ENCODE measurements at places on chromosomes 3 and 15.

DNA sequence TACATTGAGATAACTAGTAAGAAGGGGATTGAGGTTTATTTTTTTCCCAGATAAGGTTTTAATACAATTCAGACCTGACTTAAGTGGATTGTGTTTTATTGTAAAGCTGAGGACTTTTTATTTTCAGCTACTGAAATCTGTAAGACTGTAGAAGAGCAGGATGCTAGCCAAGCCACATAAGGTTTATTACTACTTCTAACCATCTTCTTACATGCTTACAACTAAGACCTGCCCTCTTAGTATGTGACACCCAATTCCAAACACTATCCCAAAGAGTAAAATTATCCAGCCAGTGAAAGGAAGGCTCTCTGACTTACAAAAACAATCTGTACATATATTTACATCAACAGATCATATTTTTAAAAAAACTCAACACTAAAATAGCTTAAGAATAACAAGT lies 564.5 kb upstream of the NAALADL2 start:
- DNase-seq, result no peak

DNA sequence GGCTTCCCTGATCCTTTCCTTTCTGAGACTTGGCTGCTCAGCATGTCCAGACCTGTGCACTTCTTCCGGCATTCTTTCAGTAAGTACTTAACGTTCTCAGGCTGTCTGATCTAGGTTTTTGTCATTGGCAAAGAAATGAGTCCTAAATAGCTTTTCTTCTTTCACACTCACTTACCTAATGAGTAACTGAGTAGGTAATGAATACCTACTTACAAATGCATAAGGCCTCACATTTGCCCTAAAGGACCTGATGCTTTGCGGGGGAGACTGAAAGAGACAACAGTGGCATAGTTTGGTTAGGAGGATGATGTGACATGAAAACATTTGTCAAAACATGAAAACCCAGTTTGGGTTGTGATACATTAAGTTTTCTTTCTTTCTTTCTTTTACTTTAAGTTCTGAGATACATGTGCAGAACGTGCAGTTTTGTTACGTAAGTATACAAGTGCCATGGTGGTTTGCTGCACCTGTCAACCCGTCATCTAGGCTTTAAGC lies 516.7 kb upstream of the CFAP20DC start:
- no peak for DNase-seq

DNA sequence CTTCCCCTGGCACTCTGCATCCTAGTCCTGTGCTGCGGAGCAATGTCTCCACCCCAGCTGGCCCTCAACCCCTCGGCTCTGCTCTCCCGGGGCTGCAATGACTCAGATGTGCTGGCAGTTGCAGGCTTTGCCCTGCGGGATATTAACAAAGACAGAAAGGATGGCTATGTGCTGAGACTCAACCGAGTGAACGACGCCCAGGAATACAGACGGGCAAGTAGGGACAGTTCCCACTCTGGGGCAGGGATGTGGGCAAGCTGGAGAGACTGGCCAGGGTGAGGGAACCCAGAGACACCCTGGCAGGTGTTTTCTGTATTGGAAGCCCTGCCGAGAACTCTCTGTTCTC lies 247 bp downstream of the FETUB start:
- no peak for DNase-seq

- no peak for DNase-seq
Measured at GRCh38 chr3:124812291-124813265, 74.6 kb downstream of the ITGB5 start.

DNA sequence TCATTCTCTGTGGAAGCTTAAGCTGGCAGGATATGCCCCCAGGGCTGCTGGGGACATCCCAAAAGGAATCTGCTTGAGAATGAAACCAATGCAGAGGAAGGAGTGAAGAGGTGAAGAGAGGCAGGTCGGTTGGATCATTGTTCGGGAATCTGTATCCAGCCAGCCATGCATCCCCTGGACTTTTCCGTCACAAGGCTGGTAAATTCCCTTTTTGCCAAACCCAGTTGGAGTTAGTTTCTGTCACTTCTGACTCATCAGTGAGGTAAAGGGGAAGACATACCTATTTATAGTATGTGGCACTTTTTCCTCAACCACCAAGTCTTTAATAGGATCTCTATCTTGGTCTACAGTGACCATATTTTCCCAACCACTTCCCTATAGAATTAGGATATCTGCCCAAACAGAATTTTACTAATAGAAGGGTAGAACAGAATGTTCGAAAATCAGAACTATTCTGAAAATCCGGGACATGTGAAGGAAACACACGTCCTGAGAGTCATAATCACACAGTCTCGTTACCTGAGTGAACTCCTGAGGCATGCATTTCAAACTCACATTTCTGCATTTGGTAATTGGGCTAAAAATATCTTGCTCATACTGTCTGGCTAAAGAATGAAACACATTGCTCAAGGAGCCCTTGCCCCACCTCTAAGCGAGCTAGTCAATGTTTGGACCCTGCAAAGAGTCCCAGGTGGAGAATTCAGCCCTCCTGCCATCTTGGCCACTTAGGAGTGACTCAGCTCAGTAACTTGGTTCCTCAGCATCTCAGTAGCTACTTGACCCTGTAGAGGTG lies 289.7 kb upstream of the ADAMTS9 start:
- no peak for DNase-seq

GRCh38 chr15:50113992-50114780 lies 4.8 kb downstream of the ATP8B4 start:
- no peak for DNase-seq

GRCh38 chr3:128808672-128809071 lies 70.7 kb upstream of the ACAD9 start:
- no peak for DNase-seq

- DNase-seq, result no peak
Measured at GRCh38 chr3:171982828-171983227, 56.5 kb upstream of the FNDC3B start.

- DNase-seq, result no peak
Measured at GRCh38 chr3:106401666-106402490, 533.1 kb upstream of the CBLB start.

DNA sequence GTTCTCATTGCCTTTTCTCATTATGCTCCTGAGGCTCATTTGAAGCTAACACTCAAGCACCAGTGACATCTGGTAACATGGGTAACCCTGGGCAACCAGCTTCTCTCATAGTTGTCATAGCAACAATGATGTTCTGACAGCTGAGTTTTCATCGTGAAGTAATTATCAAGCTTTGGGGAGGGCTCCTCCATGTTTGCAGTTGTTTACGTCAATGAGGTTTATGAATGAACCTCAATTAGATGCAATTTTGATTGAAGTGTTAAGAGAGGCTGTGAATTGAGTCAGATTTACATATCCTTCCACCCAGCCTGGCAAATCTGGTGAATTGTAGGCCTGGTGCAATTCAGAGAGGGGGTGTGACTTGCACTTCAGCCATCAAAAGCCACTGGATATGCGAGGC lies 119.3 kb upstream of the CHD2 start:
- no peak for DNase-seq

DNA sequence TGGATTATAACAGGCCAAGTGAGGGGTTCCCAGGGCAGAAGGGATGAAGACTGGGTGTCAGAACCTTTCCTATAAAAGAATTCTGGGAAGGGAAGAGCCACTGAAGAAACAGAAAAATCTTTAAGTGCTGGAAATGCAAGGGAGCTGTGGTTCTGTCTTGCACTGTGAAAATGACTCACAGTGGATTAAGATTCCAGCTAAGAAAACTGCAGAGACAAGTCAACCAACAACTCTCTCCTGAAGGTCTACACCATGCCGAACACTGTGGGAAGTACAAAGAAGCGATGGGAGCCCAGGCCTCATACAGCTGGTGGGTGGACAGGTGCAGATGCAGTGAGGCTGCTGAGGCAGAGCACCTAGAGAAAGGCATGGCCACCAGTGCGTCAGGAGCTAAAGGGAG lies 27.7 kb downstream of the ZDHHC3 start:
- no peak for DNase-seq

GRCh38 chr15:69609776-69610175 lies 157.2 kb downstream of the RPLP1 start:
- no peak for DNase-seq

DNA sequence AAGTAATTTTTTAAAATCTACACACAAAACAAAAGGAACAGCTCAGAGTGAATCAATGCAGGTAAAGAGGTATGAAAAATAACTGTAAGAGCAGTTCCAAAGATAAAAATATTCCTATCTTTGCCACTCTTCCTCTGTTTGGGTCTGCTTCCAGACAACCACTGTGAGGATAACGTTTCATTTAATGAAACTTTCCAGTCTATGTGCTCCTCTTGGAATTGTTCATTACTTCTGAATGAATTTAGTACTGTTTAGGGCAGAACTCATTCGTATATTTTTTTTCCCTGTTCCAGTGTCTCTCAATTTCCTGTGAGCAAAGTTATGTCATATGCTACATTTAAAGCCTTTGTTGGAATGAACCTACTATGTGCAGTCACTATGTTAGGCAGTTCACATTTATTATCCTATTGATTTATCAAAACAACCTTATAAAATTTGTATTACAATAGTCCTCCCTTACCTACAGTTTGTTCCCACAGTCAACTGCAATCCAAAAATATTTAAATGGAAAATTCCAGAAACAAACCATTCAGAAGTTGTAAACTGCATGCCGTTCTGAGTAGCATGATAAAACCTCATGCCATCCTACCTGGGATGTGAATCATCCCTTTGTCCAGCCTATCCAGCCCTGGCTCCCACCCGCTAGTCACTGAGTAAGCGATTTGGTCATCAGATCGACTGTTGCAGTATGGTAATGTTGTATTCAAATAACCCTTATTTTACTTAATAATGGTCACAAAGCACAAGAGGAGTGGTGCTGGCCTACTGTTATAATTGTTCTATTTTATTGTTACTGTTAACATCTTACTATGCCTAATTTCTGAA lies 98.1 kb downstream of the TMCC1 start:
- DNase-seq, result no peak

GRCh38 chr3:130823996-130824395 lies 69.9 kb upstream of the ATP2C1 start:
- no peak for DNase-seq

DNA sequence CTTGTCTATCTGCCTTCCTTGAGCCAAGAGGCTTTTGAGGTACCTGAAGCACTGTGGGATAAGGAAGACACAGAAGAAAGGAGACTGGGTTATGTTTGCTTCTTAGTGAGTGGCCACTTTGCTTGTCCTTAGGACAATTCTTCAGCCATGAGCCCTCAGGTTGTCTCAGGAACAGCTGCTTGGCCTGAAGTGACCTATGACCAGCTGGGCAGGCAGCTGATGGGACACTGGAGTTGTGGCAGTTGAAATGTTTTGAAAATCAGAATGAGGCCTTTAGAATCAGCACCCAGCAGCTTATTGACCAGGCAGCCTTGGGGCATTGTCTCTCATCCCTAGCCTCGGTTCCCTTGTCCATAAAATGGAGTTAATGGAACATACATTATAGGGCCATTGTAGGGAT lies 37.0 kb downstream of the RBP2 start:
- no peak for DNase-seq

DNA sequence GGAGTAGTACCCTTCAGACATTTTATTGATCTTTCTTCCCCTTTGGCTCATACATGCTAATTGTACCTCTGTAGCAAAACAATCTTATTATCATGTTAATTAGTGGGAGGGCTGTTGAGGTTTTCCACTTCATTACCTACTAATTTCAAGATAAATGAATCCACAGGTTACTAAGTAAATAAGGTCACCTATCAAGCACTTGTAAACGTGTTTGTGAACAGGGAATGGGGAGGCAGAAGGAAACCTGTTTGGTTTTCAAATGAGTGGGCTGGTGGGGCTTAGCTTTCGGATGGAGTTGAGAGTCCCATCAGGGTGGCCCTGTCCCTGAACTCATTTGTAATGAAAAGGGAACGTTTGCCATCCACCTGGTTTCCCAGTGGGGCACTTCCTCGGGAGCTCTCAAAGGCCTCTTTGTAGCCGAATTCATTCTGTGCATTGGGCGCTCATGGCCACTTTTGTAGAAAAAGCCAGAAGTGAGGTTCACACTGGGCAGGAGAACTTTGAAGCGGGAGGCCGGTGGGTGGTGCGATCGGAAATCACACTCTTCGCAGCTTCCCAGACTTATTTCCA lies 419.8 kb upstream of the NR2F2 start:
- DNase-seq, result no peak

DNA sequence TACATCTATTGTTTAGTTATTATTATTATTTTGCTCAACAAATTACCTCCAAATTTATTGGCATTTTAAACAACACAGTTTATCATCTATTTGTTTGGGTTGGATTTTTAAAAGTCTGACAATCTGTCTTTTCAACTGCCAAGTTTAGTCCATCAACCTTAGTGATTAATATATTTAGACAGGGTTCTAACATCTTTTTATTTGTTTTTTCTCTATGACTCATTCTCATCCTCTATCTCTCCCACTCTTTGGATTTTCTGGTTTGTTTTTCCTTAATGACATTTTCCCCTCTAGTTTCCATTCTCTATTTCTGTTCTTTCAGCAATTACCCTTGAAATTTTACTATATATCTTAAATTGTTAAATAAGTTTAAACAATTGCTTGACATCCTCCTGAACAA lies 41.9 kb downstream of the EMC4 start:
- no peak for DNase-seq

- no peak for DNase-seq
Measured at GRCh38 chr3:113405180-113405579, 36.1 kb downstream of the CFAP44 start.

- DNase-seq, result no peak
Measured at GRCh38 chr3:52839268-52839575, 4.4 kb upstream of the MUSTN1 start.

DNA sequence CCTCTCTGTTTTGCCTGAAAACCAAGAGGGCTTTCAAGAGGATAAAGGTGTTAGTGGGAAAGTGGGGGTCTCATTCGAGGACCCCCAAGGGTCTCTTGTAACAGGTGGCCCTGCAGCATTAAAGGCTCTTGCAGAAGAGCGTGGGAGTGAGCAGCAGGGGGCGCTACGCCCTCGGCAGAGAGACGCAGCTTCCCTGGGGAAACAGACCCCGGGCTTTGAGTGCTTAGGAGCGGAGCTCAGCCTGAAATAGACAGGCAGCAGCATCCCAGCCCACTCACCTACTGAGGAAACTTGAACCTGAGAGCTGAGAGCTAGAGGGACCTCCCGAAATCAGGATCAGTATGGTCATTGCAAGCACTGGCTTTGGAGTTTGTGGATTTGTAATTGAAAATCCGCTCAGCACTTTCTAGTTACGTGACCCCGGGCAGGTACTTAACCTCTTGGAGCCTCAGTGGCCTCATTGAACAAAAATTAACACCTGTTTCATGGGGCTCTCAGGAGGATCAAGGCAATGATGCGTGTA lies 25.7 kb downstream of the RPLP1 start:
- no peak for DNase-seq

DNA sequence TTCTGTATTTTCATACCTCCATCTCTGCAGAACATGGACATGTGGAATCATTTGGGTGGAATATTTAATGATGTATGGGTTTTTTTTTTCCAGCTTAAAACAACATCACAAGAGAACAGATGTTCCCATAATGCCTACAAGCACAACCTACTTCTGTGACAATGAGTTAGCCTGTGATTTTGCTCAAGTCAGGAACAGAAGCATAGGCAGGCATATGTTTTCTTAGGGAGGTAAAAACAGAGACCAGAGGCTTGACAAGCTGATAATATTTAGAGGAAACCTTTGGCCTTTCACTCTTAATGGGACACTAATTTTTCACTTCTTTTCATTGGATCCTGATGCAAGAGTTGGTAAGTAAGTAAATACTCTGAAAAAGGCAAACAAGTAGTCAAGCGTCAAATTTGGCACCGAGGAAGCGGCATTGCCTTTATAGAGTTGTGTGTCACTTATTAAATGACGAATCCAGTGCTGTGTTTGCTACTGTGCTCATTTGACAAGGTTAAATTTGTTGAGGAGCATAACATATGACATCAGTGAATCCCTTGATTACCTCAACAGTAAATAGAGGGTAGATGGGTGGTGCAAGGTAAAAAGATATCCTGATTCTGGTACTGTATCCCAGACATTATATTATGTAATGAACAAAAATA lies 66.7 kb upstream of the RBMS3 start:
- no peak for DNase-seq

- DNase-seq, result no peak
Measured at GRCh38 chr15:61537337-61537736, 308.2 kb upstream of the RORA start.

Data from central memory CD4-positive, alpha-beta T cell (primary cell).